ENCODE measurements at places on chromosomes 5 and 9.

- peak; percentile 39 for DNase-seq
Observed at GRCh38 chr5:151020304-151021110, at the start of gene GPX3. TSS of gene GPX3 (plus strand) at chr5:151020591. CDS start at chr5:151020655, 64 bp downstream.

- DNase-seq = no peak
Observed at GRCh38 chr9:20848490-20848889, 164.4 kb downstream of the FOCAD start.

DNA sequence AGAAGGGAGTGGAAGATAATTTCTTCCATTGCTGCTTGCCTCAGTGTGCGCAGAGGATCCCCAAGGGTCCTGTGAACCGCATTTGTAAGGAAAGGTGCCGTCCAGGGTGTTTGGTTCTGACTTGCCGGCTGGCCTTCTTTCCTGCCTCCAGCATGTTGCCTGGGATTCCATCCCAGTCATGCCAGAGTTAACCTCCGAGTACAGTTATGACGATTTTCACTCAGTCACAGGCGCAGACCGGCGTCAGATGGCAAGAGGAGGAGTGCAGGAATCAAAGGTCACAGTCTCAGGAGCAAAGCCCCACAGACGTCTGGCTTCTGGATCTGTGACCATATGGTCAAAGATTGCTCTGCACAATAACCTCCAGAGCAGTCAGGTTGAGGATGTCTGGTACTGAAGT is 5.9 kb upstream of the GADD45G start:
- DNase-seq = no peak

GRCh38 chr9:114339130-114339908 is 9.7 kb downstream of the ORM2 start:
- DNase-seq = peak; percentile 36

GRCh38 chr5:180486636-180487149 is 7.5 kb upstream of the CNOT6 start:
- no peak for DNase-seq

GRCh38 chr9:94949370-94949769 is 222.9 kb downstream of the AOPEP start:
- DNase-seq = no peak

DNA sequence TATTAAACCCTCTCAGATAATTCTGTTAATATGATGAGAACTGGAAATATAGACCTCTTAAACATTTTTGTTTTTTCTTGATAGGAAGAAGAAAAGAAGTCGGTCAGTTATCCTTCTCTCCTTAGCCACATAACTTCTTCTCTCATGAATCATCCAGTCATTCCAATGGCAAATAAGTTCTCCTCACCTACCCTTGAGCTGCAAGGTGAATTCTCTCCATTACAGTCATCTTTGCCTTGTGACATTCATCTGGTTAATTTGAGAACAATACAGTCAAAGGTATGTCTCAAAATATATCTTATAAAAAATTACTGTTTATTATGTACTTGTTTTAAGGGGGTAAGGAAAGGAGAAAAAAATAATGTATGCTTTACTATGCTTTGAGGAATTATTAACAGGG is 165.3 kb downstream of the MAN2A1 start:
- DNase-seq = no peak

DNA sequence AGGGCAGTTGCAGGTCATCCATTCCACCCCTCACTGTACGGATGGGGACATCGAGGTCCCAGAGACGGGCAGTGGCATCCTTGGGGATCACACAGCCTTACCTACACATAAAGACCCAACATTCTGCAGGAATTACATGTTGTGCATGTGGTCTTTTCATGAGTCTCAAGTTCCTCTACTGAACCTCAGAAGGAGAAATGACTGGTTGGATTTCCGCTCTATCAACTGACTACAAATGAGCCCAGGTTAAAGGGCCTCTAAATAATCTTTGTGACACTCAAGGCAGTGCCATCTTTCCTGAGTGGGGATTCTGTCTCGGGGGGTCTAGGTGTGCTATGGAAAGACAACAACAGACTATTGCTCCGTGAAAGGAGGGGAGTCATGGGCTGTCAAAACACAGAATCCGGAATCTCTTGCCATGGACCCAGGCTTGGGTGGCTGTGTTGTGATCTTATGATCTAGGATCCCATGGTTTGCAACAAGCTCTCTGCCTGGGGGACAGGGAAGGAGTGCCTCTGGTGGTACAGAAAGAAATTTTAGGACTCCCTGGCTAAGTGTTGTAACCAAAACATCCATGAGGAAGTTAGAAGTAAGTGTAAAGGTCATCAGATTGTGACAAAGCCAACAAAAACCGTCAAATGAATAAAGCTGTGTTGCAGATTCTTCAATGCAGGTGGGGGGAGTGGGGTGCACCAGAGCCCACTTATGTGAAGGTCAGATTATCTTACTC is 1.9 kb upstream of the SLC31A2 start:
- DNase-seq = no peak

DNA sequence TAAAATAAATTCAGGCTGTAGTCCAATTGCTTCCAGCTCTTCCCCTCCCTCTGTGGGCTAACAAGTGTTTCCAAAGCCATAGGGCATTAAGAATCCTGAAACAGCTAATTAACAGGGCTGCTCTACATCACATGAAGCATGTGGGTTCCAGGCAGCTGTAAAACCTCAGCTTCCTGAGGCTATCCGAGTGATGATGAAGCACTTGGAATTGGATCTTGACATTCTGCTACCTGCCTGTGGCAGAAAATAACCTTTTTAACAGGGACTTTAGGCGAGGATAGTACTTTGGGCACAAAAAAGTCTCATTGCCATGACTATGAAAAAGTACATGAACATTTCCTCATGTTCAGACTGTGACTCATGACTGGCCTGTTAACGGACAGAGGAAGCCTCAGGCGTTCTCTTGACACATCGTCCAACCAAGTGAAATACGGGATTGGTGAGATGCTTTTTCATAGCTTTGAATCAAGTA is 107.2 kb downstream of the PDE4D start:
- no peak for DNase-seq

- no peak for DNase-seq
Observed at GRCh38 chr5:4192111-4192510, 596.5 kb downstream of the IRX1 start.

- DNase-seq = no peak
Observed at GRCh38 chr5:14284392-14285148, 141.4 kb downstream of the TRIO start.

GRCh38 chr9:126872516-126872915 is 12.1 kb downstream of the ZBTB34 start:
- DNase-seq = no peak

- no peak for DNase-seq
Observed at GRCh38 chr5:93791518-93791972, 50.1 kb upstream of the POU5F2 start.

DNA sequence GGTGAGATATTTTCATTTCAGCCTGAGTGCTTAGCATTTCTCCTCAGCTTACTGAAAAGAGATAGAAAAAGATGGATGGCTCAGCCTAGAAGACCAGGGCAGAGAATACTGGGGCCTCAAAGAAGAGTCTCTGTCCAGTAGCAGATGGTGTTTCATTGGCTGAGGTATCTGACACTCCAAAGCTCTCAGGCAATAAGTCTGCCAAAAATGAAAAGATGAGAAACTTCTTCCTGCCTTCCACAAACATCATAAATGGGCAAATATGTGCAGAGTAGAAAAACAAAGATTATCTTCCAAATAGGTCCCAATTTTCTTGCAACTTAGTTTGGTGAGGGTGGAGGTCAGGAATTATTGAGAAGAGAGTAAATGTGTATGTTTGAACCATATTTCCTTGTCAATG is 87.4 kb upstream of the ICE1 start:
- DNase-seq = no peak

Data from hematopoietic multipotent progenitor cell treated with erythropoietin and hydrocortisone succinate and interleukin-3 and kit ligand, for 8 days (in vitro differentiated cells).